Esophagus squamous epithelium (tissue), 5 donors: ENCODE measurements at places on chromosomes 5 and 9.

DNA sequence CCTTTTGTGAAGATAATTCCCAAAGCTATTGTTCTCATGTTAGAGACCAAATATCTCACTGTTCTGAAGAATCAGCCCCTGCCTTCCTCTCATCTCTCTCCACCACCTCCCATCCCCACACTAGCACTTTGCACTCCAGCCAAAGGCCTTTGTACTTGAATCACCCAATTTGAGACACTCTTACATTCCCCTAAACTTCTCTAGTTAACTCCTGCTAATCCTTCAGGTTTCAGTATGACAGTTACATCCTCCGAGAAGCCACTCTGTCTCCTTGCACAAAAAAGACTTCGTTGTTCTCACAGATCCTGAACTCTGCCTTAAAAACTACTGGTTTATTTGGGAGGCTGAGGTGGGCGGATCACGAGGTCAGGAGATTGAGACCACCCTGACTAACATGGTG, 227.5 kb downstream of the PIK3R1 start:
- no peak for DNase-seq

DNA sequence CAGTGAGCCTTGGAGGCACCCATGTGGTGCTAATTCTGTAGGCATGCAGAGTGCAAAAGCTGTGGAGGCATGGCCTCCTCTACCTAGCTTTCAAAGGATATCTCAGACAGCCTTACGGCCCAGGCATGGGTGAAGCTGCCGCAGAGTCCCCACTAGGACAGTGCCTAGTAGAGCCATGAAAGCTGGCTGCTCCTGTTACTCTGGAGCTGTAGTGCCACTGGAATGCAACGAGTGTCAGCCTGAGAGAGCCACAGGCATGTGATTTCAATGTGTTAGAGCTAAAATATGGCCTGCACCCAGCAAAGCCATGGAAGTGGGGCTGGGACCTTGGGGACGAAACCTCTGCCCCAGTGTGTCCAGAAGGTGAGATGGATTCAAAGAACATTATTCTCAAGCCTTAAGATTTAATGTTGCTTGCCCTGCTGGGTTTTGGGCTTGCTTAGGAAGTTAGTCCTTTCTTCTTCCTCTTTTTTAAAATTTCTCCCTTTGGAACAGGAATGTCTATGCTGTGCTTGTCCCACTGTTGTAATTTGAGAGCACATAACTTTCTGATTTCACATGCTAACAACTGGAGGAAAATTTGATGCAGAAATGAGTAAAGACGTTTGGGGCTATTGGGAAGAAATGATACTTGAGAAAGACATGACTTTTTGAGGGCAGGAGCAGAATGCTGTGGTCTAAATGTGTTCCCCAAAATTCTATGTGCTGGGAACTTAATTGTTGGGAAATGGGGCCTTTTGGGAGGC, 298.4 kb downstream of the PSAT1 start:
- no peak for DNase-seq

GRCh38 chr9:97501177-97501971, at the start of gene TMOD1:
TSS of gene TMOD1 (plus strand) at chr9:97501666. CDS start at chr9:97524189, 22,523 bp downstream.
- DNase-seq = no peak

- DNase-seq = no peak
These were observed 96.4 kb upstream of the COL5A1 start for GRCh38 chr9:134545215-134545542.

- DNase-seq = no peak
These were observed 112.9 kb downstream of the SH3TC2 start for GRCh38 chr5:148949841-148950470.

GRCh38 chr9:71760901-71761300, 7.4 kb downstream of the CEMIP2 start:
- no peak for DNase-seq

DNA sequence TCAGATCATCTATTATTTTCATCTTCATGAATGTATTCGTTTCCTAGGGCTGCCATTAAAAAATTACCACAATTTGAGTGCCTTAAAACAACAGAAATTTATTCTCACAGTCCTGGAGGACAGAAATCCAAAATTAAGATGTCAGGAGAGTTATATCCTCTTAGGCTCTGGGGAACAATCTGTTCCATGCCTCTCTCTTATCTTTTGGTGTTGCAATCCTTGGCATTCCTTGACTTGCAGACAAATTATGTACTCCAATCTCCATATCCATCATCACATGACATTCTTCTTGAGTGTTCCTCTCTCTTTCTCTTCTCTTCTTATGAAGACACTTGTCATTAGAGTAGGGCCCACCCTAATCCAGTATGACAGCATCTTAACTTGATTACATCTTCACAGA, 339.4 kb downstream of the EFNA5 start:
- no peak for DNase-seq

DNA sequence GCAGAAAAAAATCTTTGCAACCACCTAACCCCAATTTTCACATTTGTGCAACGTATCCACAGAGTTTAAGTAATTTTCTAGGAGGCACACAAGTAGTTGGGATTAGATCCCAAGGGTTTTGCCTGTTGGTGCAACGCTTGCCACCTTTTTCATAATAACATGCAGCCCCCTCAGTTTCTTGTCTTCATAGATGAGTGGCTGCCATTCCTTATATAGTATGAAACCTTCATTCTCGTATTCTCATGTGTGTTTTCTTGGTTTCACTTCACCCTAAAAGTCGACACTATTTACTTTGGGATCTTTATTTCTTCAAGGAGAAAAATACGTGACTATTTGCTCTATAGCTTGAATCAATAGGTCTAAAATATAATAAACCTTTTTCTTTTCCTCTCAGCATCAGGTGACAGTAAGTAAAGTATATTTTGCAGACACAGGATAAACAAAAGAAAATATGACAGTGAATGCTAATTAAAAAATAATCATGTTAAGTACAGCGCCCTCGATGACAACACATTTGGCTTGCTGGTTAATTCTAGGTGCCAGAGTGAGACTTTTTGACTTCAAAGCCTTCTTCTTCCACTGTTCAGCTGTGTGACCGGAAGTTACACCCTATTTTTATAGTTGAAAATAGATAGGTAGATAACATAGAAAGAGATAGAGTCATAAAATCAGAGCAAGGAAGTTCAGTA, 342.8 kb upstream of the CCNG1 start:
- no peak for DNase-seq

- DNase-seq = no peak
These were observed 240.6 kb downstream of the ACTL7B start for GRCh38 chr9:108615152-108615551.

DNA sequence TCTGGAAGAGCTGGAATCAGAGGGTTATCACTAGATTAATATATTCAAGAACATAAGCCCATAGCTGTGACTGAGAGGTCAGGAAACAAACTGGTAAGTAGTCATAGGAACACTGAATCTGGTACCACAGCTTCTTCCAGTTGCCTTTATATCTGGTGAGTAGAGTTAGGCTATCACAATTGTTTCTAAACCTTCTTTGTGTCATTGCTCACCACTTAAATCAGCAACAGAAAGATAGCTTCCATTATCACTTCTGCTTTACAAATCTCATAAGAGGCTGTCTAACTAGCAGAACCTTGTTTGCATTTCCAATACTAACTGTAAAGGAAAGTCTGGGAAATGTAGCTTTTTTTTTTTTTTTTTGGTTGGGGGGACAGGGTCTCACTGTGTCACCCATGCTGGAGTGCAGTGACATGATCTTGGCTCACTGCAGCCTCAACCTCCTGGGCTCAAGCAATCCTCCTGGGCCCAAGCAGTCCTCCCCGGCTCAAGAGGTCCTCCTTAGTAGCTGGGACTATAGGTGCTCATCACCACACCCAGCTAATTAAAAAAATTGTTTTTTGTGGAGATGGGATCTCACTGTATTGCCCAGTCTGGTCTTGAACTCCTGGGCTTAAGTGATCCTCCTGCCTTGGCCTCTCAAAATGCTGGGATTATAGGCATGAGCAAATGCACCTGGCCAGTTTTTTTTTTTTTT, 22.0 kb downstream of the CDC42SE2 start:
- DNase-seq = no peak
